ENCODE measurements at places on chromosomes 12 and 14. TPM values are rescaled to one million over a fixed set of nuclear protein-coding genes. Genes with fewer than 3 reads are reported as not detected.

Gene KRT74
- not detected for total RNA-seq

Gene NAV3
- not detected for total RNA-seq

DNA sequence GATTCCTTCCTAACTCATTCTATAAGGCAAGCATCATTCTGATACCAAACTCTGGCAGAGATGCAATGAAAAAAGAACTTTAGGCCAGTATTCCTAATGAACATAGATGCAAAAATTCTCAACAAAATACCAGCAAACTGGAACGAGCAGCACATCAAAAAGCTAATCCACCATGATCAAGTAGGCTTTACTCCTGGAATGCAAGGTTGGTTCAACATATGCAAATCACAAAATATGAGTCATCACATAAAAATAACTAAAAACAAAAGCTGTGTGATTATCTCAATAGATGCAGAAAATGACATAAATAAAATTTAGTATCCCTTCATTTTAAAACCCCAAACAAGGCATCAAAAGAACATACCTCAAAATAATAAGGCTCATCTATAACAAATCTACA, 98.9 kb downstream of the ACSS3 start:
- H3K4me1 ChIP-seq = no peaks in the 10 kb centered on the region
- no peak for DNase-seq
- H3K27ac ChIP-seq = no peak overlapping the region
- H3K27me3 ChIP-seq = no peaks in the 10 kb centered on the region
- no peaks in the 10 kb centered on the region for H3K36me3 ChIP-seq
- no peak overlapping the region for H3K4me3 ChIP-seq

Gene RNU4-1
- 2,335 TPM for total RNA-seq

Gene SIX6
- total RNA-seq = not detected

DNA sequence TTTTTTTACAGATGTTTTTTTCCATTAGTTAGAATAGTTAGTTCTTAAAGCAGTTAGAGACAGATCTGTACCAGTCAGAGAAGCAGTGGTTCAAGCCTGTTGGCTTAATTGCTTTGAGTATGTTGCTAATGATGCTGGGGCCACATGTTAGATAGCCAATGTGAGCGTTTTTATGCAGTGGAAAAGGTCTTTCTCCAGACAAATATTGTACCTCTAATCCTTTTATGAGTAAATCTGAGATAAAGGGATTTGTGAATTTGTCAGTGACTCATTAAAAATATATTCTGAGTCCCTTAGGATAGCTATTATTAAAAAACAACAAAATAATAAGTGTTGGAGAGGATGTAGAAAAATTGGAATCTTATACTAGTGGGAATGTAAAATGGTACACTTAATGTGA, 154.2 kb downstream of the MSRB3 start:
- H3K27ac ChIP-seq = no peak overlapping the region
- no peak for DNase-seq
- H3K4me1 ChIP-seq = no peaks in the 10 kb centered on the region
- no peak overlapping the region for H3K4me3 ChIP-seq
